Nucleus accumbens (tissue), 56 donors: ENCODE measurements at places on chromosomes 11 and 22.

DNA sequence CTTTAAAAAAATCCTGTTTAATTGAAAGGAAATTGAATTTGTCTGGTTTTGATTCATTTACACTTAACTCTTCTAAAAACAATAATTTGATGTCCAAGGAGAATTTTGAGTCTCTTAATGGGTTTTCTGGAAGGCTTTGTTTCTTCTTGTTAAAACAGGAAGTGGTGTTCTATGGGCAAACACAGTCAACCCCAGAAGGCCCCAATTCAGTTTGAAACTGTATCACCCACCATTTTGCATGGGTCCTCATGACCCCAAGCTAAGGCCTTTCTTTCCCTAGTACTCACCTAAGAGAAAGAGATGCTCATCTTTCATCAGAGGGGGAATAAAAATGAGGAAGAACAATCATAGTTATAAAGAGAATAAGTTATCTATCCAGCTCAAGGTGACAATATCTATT is 10.6 kb downstream of the FLI1 start:
- no peak for DNase-seq

GRCh38 chr22:17980638-17981051 is 43.7 kb downstream of the MICAL3 start:
- DNase-seq, result no peak

DNA sequence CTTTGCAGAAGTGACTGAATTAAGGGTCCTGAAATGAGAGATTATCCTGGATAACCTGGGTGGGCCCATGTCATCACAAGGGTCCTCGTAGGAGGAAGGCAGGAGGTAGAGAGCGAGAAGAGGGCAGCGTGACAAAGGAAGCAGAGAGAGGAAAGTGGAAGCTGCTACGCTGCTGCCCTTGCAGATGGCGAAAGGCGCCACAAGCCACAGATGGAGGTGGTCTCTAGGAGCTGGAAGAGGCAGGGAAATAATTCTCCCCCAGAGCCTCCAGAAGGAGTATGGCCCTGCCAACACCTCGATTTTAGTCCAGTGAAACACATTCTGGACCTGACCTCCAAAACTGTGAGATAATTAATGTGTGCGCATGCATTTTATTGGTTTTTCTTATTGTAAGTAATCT is 13.4 kb downstream of the TMEM184B start:
- no peak for DNase-seq

GRCh38 chr11:45806937-45807791 is 2.2 kb downstream of the SLC35C1 start:
- DNase-seq, result no peak

DNA sequence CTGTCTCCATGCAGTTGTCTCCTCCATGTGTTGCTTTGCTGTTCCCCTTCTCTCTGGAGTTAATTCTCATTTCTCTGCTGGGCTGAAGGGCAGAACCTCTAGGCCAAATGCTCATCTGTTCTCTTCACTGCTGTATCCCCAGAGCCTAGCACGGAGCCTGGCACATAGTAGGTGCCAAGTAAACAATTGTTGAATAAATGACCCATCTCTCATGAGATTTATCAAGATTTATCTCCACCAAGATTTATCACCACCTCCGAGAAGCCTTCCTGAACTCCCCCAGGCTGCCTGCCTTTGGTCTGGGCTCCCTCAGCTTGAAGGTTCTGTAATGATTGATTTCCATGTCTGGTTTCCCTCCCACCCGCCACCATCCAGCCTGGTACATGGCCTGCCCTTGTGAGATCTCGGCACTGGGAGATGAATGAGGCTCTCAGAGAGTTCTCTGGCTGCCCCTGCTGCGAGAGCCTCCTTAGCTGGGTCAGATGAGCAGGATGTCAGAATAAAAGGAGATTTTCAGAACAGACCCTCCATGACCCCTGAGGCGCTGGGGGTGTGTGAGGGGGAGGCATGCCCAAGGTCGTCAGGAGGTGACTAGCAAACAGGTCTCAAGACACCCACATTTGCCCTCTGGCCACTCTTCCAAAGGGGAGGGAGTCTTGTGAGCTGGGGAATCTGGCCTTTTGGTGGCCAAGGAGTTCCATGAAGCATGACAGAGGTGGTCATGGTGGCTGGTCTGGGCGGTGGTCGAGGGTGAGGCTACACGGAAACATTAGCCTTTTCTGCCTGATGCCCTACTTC is 2.4 kb upstream of the GDPD5 start:
- DNase-seq, result no peak

GRCh38 chr11:111402411-111402810 is 23.3 kb upstream of the POU2AF1 start:
- no peak for DNase-seq

GRCh38 chr11:72755713-72756285 is 3.6 kb upstream of the ARAP1 start:
- no peak for DNase-seq

GRCh38 chr11:130313383-130314183 is 1.1 kb downstream of the ZBTB44 start:
- DNase-seq, result no peak

GRCh38 chr22:17083255-17083654 is 1.5 kb upstream of the IL17RA start:
- DNase-seq, result no peak

GRCh38 chr11:128290106-128290840 is 297.1 kb downstream of the ETS1 start:
- peak; percentile 17 for DNase-seq

DNA sequence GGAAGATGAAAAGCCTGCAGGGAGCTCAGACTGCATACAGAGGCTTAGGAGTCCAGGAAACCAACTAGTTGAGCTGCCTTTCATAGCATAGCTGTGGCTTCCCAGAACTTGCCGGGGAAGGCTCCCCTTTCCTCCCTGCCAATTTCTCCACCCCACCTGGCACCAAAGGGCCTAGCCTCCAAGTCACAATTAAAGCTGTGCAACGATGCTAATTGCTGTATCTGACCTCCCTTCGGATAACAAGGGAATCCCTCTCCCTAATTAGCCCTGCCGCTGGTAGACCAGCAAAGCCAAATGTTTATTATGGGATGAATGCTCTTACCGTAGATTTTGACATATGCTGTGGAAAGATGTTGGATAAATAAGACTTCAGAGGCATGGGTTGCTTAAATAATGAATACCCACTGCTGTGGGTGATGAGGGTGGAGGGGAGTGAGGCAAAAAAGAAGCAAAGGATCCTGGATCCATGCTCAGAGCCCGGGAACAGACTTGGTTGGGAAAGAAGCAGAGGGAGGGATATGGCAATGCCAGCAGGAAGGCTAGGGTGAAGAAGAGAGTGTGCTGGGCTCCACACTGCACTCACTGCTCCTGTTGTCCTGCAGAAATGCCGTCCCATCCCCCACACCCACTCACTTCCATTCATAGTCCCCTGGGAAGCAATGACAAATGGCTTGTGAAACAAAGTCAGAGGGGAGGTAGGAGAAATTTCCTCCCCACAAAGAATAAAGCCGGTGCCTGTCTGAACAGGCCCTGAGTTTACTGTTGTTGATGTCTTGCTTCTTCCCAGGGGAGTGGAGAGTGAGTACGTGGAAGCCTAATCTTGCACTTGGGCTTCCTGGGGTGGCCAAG is 608.1 kb upstream of the CADM1 start:
- DNase-seq, result peak; percentile 30

DNA sequence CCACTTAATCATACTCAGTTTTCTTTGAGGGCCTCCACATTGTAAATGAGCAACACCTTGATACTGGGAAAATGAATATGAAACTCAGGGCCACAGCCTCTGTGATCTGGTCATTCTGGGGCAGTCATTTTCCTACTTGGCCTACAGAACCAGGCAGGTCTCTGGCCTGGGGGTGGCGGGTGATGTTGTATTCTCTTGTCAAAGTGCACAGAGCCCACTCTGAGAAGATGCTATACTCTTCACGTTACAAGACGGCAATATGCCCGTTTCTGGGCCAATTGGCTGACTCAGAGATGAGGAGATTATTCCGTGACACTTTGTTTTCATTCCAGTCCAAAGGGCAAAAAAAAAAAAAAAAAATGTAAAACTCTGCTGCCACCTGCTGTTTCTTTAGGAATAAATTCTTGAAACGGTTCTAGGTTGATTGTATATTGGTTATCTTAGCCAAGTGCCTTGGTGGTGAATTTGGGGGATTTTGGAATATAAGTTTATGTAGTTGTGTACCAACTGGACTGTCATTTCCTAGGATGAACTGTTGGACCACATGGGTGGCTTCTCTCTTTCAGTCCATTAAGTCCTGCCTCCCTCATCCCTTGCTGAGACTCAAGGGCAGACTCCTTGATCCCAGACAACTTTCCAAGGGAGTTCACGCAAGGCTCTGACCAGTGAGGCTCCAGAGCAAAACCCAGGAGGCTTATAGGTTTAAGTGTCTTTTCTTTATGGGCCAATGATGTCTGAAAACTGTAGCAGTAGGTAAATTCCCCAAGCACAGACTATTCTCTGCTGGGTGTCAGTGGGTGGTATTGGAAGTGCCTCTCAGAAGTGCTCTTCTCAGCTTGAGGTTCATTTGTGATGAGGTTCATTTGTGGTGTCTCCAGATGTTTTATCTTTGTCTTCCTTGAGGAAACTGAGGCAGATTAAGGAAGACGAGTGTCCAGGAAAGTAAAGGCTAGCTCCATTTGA is 18.2 kb downstream of the ADM start:
- DNase-seq, result no peak

DNA sequence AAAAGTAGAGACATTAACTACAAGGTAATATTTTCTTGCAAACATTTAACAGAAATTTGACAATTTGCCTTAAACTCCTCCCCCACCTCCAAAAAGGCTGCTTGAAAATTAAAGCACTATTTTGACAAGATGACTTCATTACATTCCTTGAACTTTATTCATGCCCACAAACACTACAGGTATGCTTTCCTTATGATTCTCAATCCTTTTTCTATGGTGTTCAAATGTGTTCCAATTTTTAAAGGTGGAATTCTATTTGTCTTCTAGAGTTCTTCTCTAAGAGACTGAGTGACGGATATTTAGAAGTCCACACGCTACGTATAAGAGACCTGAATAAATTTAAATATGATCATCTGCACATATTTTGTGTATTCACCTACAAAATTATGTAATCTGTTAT is 69.4 kb downstream of the MRTFA start:
- DNase-seq, result no peak

GRCh38 chr11:109267293-109268095 is 154.5 kb upstream of the C11orf87 start:
- DNase-seq, result no peak

DNA sequence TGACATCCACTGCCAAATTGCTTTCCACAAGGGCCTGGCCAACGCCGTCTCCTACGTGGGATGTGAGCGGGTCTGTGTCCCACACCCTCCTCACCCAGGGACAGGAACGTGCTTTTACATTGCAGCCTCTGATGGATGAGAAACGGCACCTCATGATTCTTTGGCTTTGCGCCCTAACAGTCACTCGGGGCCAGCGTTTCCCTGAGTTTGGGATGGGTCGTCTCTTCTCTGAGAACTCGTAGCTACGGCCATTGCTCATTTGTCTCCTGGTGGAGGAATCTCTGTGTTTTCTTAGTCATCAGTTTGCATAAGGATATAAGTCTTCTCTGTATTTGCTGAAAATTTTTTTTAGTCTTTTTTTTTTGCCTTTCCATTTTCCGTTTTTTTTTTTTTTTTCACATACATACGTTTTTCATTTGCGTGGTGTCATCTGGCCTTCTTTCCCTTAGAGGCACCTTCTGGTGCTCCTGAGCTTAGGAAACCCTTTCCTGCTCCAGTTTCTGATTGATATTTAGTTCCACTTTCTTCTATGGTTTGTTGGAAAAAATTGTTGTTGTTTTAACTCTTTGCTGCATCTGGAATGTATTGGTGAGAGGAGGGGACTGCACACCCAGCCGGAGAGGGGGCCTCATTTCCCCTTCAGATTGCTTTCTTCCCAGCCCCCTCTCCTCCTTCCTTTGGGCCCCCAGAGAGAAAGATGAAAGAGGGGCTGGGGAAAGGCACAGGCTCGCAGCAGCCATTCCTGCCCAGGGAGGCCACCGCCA is 12.0 kb downstream of the TNNT3 start:
- DNase-seq, result no peak

GRCh38 chr11:74749965-74750296 is 1.3 kb downstream of the RNF169 start:
- no peak for DNase-seq

DNA sequence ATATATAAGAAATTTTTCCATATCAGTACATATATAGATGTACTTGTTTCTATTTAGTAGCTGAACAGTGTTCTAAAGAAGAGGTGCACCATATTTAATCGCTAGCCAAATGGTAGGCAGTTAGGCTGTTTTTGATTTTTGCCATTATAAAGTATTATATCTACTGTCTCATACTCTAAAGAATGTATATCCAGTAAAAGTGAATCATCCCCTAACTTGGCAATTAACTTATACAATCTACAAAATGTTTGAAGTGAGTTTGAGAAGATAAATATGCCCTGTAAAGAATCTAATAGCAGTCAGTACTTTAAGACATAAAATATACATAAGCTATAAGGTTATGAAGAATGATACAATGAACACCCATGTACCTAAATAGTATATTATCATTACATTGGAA is 291.5 kb downstream of the SWAP70 start:
- no peak for DNase-seq

DNA sequence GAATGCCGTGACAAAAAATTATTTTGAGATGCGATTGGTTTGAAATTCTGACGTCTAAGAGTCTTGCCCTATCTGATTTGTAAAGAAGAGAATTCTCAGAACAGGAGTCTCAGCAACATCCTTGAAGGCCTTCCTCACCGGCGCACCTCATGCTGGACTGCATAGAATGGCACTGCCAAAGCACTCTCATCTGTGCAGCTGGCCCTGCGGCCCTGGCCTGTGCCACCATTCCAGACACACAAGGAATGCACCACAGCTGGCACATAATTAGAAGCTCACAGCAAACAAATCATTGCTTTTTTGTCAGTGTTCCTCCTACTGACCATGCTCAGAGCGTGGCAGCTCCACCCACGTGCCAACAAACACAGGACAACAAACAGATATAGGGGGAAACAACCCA is 166.0 kb downstream of the KIRREL3 start:
- DNase-seq, result no peak

GRCh38 chr11:133949129-133949528 is 7.6 kb downstream of the IGSF9B start:
- no peak for DNase-seq

- peak; percentile 64 for DNase-seq
These were observed 33.7 kb upstream of the APOBEC3A start for GRCh38 chr22:38923463-38924346.

GRCh38 chr22:50633086-50633485 is 5.1 kb upstream of the ARSA start:
- no peak for DNase-seq

DNA sequence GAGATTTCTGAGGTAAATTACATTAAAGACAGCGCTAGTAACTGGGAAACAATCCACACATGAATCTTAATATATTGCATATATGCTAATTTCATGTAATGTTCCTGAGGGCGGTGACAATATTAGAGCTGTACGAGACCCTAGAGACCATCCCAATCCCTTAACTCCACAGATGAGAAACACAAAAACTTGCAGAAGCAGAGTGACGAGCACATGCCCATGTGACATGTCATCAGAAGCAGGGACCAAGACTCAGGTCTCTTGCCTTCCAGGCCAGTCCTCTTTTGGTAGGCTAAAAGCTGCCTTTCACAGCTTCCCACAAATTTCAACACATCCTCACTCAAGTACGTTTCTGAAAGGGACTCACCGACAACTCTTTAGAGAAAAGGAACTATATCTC is 11.8 kb downstream of the MAPK1 start:
- DNase-seq, result no peak

GRCh38 chr11:64152841-64153691 is 12.8 kb downstream of the MACROD1 start:
- DNase-seq, result peak; percentile 53

GRCh38 chr11:78737891-78738290 is 163.2 kb upstream of the NARS2 start:
- DNase-seq, result no peak

- DNase-seq, result no peak
These were observed 6.4 kb upstream of the ARFGAP3 start for GRCh38 chr22:42863349-42863961.
